ENCODE measurements at places on chromosomes 7 and 10. TPM values are rescaled to one million over a fixed set of nuclear protein-coding genes. Genes with fewer than 3 reads are reported as not detected.

- no peak overlapping the region for H3K27ac ChIP-seq
- H3K27me3 ChIP-seq: no peaks in the 10 kb centered on the region
- H3K36me3 ChIP-seq: no peaks in the 10 kb centered on the region
Measured at GRCh38 chr7:44881610-44882009, 3.7 kb downstream of the PURB start.

GRCh38 chr10:110414548-110415309 is 83.0 kb upstream of the DUSP5 start:
- no peaks in the 10 kb centered on the region for H3K27me3 ChIP-seq
- H3K4me3 ChIP-seq: no peak overlapping the region
- H3K27ac ChIP-seq: peak overlapping the region; percentile 38
- H3K36me3 ChIP-seq: no peaks in the 10 kb centered on the region
- H3K4me1 ChIP-seq: peaks cover 30% of the 10 kb centered on the region

GRCh38 chr7:135690566-135690965 is 28.3 kb downstream of the STMP1 start:
- no peaks in the 10 kb centered on the region for H3K27me3 ChIP-seq
- no peak overlapping the region for H3K4me3 ChIP-seq
- DNase-seq: no peak
- H3K36me3 ChIP-seq: no peaks in the 10 kb centered on the region
- H3K4me1 ChIP-seq: no peaks in the 10 kb centered on the region

Gene CYP3A5
- total RNA-seq: 345 TPM

Gene FGFR2
- 90.4 TPM for total RNA-seq

DNA sequence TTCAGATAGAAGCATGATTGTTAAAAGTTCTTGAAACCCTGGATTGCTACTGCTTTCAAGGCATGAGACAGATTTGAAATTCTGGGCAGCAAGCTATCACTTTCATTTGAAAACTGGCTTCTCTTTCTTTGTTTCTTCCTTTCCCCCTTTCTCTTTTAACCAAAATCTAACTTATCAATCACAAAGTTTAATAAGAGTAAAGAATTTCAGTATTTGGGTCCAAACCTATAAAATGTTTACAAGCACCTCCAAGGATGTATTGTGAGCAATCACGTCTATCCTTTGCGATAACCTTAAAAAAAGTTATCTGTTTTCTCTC is 21.6 kb upstream of the RPA3 start:
- no peaks in the 10 kb centered on the region for H3K27me3 ChIP-seq
- H3K36me3 ChIP-seq: no peaks in the 10 kb centered on the region
- no peak for DNase-seq

DNA sequence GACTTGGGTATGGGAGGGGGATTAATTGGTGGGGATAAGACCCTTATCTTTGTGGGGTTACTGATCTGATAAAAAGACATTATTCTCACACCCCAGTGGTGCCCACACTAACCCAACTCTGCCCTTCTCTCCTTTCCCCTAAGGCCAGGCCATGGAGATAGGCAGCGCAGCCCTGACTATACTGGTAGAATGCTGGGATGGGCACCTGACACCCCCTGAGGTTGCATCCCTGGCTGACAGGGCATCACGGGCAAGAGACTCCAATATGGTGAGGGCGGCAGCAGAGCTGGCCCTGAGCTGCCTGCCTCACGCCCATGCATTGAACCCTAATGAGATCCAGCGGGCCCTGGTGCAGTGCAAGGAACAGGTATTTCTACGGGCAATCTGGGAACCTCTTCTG is 12.7 kb downstream of the ZSWIM8 start:
- no peaks in the 10 kb centered on the region for H3K4me1 ChIP-seq
- no peaks in the 10 kb centered on the region for H3K36me3 ChIP-seq
- H3K4me3 ChIP-seq: no peak overlapping the region
- H3K27ac ChIP-seq: no peak overlapping the region

GRCh38 chr7:366161-366803 is 76.3 kb downstream of the FOXL3 start:
- H3K4me3 ChIP-seq: no peak overlapping the region
- H3K4me1 ChIP-seq: peaks cover 24% of the 10 kb centered on the region
- peak overlapping the region; percentile 16 for H3K27ac ChIP-seq
- no peaks in the 10 kb centered on the region for H3K36me3 ChIP-seq
- no peaks in the 10 kb centered on the region for H3K27me3 ChIP-seq
- no peak for DNase-seq

- no peak overlapping the region for H3K27ac ChIP-seq
- no peaks in the 10 kb centered on the region for H3K4me1 ChIP-seq
- no peaks in the 10 kb centered on the region for H3K36me3 ChIP-seq
- DNase-seq: no peak
- no peaks in the 10 kb centered on the region for H3K27me3 ChIP-seq
Measured at GRCh38 chr7:139973101-139974050, 89.4 kb downstream of the PARP12 start.

Gene DTX2
- 7.6 TPM for total RNA-seq

Gene AP1S1
- total RNA-seq: 85.8 TPM

GRCh38 chr7:44882899-44883298 is 2.4 kb downstream of the PURB start:
- DNase-seq: no peak
- no peaks in the 10 kb centered on the region for H3K27me3 ChIP-seq
- peak overlapping the region; percentile 17 for H3K4me3 ChIP-seq
- H3K36me3 ChIP-seq: no peaks in the 10 kb centered on the region
- no peak overlapping the region for H3K27ac ChIP-seq
- peaks cover 43% of the 10 kb centered on the region for H3K4me1 ChIP-seq

Gene UTF1
- not detected for total RNA-seq

Gene SH2B2
- total RNA-seq: 3.8 TPM

Gene ZNF107
- 1.8 TPM for total RNA-seq

GRCh38 chr10:12491491-12491890 is 142.1 kb downstream of the CAMK1D start:
- DNase-seq: no peak
- H3K27me3 ChIP-seq: no peaks in the 10 kb centered on the region
- H3K4me3 ChIP-seq: no peak overlapping the region

Gene SLC26A5
- total RNA-seq: 0.08 TPM

DNA sequence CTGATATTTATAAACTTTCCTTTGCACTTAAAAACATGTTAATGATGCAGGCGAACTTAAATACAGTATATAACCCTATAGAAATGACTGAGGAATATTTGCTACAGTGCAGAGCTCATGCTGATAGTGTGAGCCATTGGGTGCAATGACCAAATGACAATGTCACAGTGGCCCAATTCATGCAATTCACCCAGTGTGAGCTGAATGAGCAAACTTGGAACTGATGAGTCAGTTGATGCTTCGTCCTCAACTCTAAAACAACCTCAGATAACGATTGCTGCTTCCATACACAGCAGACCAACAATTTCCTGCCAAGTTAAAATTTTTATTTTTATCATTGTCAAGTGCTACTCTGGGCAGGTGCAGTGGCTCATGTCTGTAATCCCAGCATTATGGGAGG is 12.1 kb upstream of the ZC3HAV1L start:
- H3K36me3 ChIP-seq: no peaks in the 10 kb centered on the region
- H3K27ac ChIP-seq: no peak overlapping the region

DNA sequence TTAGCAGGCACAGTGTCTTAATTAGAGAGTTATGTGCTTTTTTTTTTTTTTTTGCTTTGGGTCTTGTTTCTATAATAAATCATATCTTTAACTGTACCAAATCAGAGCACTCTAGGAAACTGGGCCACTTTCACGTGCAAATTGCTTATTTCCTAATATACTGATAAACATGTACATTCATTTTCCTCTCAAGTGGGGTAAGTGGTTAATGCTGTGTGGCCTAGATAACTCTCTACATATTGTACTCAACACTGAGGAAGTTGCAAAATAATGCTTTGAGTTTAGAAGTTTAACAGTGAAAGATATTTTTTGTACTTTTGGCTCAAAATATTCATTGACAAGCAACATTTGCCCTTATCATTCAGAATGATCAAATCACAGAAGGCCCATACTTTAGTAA is 115.9 kb upstream of the IFRD1 start:
- H3K27ac ChIP-seq: no peak overlapping the region
- H3K4me1 ChIP-seq: peaks cover 2% of the 10 kb centered on the region
- DNase-seq: no peak
- H3K36me3 ChIP-seq: no peaks in the 10 kb centered on the region

Gene ICA1
- 32.9 TPM for total RNA-seq

DNA sequence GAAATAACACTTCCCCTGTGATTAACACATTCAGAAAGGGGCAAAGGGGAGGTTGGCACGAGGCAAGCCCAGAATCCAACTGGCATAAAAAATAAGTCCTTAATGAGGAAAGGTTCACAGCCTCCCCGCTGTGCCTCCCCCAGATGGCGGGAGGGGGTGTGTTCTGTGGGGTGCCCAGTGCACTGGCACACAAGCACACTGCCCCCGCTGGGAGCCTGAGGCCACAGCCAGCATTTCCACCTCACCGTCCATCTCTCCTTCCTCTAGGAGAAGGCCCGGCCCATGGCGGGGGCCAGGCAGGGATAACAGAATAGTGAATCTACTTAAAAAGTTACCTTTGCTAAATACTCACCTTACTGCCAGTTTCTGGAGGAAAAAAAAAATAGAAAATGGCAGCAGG is 43.2 kb downstream of the PRKAG2 start:
- H3K4me3 ChIP-seq: no peak overlapping the region
- H3K36me3 ChIP-seq: no peaks in the 10 kb centered on the region

- H3K27ac ChIP-seq: no peak overlapping the region
- H3K4me3 ChIP-seq: no peak overlapping the region
- no peaks in the 10 kb centered on the region for H3K4me1 ChIP-seq
- H3K36me3 ChIP-seq: no peaks in the 10 kb centered on the region
- H3K27me3 ChIP-seq: no peaks in the 10 kb centered on the region
Measured at GRCh38 chr7:133805426-133805825, 321.7 kb upstream of the LRGUK start.

DNA sequence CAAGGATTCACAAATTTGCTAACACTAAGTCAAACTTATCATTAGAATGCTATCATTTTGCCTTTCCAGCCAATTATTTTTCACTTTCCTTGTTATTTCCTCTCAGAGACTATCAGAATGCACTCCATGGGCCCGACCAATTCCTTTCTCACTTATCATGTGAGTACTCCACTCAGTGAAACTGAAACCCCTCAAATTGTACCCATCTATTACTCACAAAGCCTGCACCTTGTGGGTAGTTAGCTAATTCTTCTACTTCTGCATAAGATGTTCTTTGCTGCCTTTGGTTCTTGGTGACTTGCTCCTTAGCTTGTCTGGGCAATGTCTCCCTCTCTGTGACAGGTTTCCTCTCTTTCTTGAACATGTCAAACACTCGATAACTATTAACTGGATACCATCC is 35.2 kb upstream of the MBL2 start:
- H3K4me3 ChIP-seq: no peak overlapping the region
- H3K36me3 ChIP-seq: no peaks in the 10 kb centered on the region
- no peaks in the 10 kb centered on the region for H3K27me3 ChIP-seq
- DNase-seq: no peak
- H3K27ac ChIP-seq: no peak overlapping the region

DNA sequence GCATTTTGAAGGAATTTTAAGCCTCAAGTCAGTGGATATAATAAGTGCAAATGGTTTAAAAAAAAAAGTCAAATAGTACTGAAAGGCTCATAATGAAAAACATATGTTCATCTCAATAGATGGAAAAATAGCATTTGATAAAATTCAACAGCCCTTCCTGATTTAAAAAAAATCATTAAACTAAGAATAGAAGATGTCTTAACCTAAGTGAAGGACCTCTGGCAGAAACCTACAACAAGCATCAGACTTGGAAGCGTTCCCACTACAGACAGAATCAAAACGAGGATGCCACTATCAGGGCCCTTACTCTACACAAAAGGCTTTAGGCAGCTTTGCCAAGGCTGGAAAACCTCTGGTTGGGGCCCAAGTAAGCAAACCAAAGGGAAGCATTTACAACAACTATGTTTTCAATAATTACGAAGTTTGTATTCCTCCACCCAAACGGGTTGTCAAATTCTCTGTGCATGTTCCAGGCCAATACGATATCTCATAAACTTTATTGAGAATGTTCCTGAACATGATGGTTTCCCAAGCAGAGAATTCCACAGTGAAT is 45.1 kb downstream of the CYTH3 start:
- H3K36me3 ChIP-seq: no peaks in the 10 kb centered on the region
- H3K27me3 ChIP-seq: no peaks in the 10 kb centered on the region
- DNase-seq: peak; percentile 47
- H3K4me1 ChIP-seq: peaks cover 27% of the 10 kb centered on the region
- no peak overlapping the region for H3K4me3 ChIP-seq

- H3K27me3 ChIP-seq: no peaks in the 10 kb centered on the region
- H3K4me3 ChIP-seq: no peak overlapping the region
- no peaks in the 10 kb centered on the region for H3K4me1 ChIP-seq
Measured at GRCh38 chr7:103093429-103093828, 18.5 kb downstream of the ARMC10 start.

- no peaks in the 10 kb centered on the region for H3K4me1 ChIP-seq
- no peak overlapping the region for H3K27ac ChIP-seq
- no peaks in the 10 kb centered on the region for H3K36me3 ChIP-seq
- no peak overlapping the region for H3K4me3 ChIP-seq
Measured at GRCh38 chr7:109864230-109864629, 1226.7 kb upstream of the LRRN3 start.

- no peaks in the 10 kb centered on the region for H3K27me3 ChIP-seq
- H3K36me3 ChIP-seq: no peaks in the 10 kb centered on the region
- H3K4me3 ChIP-seq: no peak overlapping the region
- no peak for DNase-seq
- H3K27ac ChIP-seq: no peak overlapping the region
- H3K4me1 ChIP-seq: no peaks in the 10 kb centered on the region
Measured at GRCh38 chr7:75055830-75056772, 17.5 kb downstream of the RCC1L start.

DNA sequence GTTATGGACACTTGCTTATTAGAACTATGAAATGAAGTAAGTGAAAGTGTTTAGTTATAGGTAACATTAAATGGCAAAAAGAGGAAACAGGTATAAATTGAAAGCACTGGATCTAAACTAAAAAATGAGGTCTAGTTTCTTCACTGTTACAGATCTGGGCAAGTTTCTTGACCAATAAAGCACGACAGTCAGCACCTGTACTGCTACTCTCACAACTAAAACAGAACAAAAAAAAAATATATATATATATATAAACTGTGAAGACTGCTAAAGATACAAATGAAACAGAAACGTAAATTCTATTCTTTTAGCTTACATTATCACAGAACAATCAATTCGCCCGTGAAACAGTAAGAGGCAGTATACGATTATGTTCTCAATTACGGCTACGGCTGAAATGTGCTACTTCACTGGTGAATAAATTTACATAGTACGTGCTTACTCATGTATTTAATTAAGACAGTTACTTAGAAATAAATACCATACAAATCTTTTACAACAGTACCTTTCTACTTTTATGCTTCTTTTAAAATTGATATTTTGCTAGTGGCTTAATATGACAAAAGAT is 4.2 kb downstream of the AHR start:
- H3K4me1 ChIP-seq: peaks cover 16% of the 10 kb centered on the region
- no peaks in the 10 kb centered on the region for H3K27me3 ChIP-seq
- peak; percentile 23 for DNase-seq
- H3K27ac ChIP-seq: no peak overlapping the region

DNA sequence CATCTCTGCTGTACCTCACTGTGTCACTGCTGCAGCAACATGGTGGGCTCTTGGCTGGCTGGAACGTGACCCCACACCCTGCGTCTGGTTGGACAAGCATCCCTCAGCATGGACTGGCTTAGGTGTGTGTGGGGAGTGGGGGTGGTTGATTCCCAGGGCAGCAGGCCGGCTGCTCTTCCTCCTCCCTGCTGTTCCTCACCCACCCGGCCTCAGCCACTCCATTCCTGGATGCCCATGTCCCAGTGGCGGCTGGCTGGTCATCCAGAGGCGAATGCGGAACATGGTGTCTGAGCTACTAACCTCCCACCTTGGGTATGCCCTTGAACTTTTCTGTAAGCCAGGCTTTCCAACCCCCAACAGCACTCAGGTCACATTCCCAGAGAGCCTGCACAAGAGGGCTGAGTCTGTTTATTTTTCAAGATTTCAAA is 81.2 kb downstream of the GRK5 start:
- no peak overlapping the region for H3K4me3 ChIP-seq
- peaks cover 20% of the 10 kb centered on the region for H3K4me1 ChIP-seq
- H3K36me3 ChIP-seq: no peaks in the 10 kb centered on the region

Data from hepatocyte (in vitro differentiated cells).